Neural crest cell (in vitro differentiated cells): ENCODE measurements at places on chromosomes 7 and 10.

DNA sequence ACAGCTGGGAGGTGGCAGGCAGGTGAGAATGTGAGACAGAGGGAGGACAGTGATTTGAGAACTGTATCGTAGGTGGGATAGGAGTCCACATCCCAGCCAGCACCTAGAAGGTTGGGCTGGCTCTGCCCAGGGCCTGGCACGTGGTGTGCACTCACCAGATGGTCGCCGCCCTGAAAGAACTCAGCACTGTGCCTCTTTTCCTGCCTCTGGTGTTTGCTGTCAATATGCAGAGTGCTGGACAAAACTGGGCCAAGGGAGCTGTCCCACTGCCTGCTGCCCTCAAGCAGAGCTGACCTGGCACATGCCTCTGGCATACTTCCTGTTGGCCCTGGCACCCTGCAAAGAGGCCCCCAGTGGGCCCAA is 36.8 kb downstream of the CHST3 start:
- H3K27me3 ChIP-seq = no peaks in the 10 kb centered on the region
- no peak overlapping the region for H3K4me3 ChIP-seq
- H3K27ac ChIP-seq = peak overlapping the region; percentile 62
- no peaks in the 10 kb centered on the region for H3K36me3 ChIP-seq
- DNase-seq = no peak

DNA sequence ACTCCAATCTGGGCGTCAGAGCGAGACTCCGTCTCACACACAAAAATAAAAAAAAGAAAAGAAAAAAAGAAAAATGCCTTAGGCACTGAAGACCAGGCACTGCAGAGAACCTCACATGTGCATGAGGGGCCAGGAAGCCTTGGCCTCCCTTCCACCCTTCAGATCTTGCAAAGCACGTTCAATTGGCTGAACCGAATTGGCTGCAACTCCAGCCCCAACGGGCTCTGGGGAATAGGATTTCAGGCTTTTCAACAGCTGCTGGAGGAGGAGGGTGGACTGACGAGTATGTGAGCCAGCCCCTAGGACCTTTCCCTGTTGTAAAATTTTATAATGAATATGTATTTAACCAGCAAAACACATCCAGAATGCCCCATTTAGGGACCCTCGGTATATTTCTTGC is 16.7 kb downstream of the TMEM120A start:
- H3K4me1 ChIP-seq = peaks cover 9% of the 10 kb centered on the region
- no peaks in the 10 kb centered on the region for H3K27me3 ChIP-seq
- no peak overlapping the region for H3K27ac ChIP-seq
- DNase-seq = no peak
- H3K36me3 ChIP-seq = peaks cover 12% of the 10 kb centered on the region

DNA sequence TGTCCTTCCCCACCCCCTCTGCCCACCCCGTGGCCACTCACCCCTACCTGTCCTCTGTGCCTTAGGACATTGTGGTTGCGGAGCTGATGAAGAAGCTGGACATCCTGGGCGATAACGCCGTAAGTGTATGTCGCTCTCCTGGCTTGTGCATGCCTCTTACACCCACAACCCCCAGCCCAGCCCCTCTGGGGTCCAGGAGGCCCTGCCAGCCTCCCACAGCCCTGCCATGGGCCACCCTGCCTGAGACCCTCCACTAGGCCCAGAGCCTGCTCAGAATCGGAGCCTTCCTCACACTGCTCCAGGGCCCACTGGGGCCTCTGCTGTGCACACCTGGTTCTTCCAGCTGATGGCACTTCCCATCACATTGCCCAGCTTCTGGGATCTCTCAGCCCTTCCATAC is 36.8 kb upstream of the DPYSL4 start:
- no peaks in the 10 kb centered on the region for H3K27me3 ChIP-seq
- no peak overlapping the region for H3K27ac ChIP-seq
- H3K4me1 ChIP-seq = peaks cover 6% of the 10 kb centered on the region
- no peak for DNase-seq
- no peak overlapping the region for H3K4me3 ChIP-seq

DNA sequence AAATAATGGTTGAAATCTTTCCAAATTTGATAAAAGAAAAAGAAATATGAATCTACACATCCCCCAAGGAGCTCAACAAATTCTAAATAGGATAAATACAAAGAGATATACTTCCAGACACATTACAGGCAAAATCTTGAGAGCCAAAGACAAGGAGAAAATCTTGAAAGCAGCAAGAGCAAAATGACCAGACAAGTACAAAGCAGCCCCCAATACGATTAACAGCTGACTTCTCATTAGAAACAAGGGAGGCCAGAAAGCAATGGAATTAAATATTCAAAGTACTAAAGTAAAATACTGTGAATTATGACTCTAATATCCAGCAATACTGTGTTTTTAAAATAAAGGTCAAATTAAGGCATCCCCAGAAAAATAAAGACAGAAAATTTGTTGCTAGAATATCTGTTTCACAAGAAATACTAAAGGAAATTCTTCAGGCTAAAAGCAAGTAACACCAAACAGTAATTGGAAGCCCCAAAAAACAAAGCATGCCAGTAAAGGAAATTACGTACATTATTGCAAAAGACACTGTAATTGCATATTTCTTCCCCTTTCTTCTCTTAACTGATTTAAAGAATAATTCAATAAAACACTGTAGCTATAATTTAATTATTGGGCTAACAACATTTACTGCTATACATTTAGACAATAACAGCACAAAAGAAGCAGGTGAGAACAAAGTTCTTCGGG is 36.4 kb downstream of the ZNF438 start:
- H3K4me1 ChIP-seq = peaks cover 4% of the 10 kb centered on the region
- H3K27ac ChIP-seq = no peak overlapping the region
- H3K36me3 ChIP-seq = peaks cover 18% of the 10 kb centered on the region
- H3K27me3 ChIP-seq = no peaks in the 10 kb centered on the region

GRCh38 chr7:114598946-114599345 is 184.3 kb downstream of the FOXP2 start:
- H3K36me3 ChIP-seq = no peaks in the 10 kb centered on the region
- no peak overlapping the region for H3K4me3 ChIP-seq
- no peaks in the 10 kb centered on the region for H3K27me3 ChIP-seq
- H3K27ac ChIP-seq = no peak overlapping the region
- no peak for DNase-seq

- peaks cover 47% of the 10 kb centered on the region for H3K4me1 ChIP-seq
- peaks cover 19% of the 10 kb centered on the region for H3K36me3 ChIP-seq
- peak overlapping the region; percentile 96 for H3K27ac ChIP-seq
These were observed 183.0 kb downstream of the ARID5B start for GRCh38 chr10:62084451-62084850.

DNA sequence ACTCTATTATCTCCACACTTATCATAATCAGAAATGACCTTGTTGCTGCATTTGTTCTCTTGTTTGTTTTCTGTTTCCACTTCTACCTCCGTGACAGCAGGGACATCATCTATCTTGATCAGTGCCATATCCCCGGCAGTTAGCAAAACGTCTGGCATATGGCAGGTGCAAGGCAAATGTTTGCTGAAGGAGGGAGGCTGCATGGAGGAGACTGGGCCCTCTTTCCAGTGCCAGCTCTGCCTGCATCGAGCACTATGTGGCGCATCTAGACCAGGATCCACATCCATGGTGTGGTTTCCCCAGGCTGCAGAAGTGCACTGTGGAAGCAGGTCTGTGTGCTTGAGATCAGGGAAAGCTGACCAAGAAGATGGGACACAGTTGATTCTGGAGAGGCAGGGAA is 181.2 kb downstream of the KCNMA1 start:
- H3K36me3 ChIP-seq = no peaks in the 10 kb centered on the region
- no peak for DNase-seq
- H3K4me3 ChIP-seq = no peak overlapping the region
- no peak overlapping the region for H3K27ac ChIP-seq

DNA sequence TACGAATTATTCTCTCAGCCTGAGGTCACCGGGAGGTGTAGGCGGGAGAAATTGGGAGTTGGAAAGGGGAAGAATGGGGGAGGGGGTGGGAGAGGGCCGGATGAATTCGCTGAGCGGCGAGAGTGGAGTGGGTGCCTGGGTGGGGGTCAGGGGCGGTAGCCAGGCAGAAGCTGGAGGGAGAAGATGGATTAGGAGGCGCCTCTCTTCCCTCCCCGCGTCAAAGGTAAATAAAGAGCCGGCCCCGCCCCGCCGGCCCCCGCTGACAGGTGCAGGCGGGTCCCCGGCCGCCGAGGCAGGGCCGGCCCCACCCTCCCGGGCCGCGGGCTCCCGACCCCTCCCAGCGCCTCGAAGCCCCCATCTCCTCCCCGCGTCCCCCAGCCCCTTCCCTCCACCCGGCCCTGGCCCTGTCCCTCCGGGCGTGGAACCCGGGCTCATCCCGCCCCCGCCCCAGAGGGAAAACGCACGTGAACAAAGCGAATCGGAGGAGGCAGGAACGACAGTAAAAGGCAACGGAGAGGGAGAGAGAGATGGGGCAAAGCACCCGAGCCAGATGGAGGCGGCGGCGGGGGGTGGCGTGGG is 872 bp downstream of the FAM131B start:
- peaks cover 19% of the 10 kb centered on the region for H3K4me1 ChIP-seq
- no peak for DNase-seq
- H3K36me3 ChIP-seq = peaks cover 15% of the 10 kb centered on the region
- peak overlapping the region; percentile 85 for H3K4me3 ChIP-seq
- H3K27me3 ChIP-seq = peaks cover 49% of the 10 kb centered on the region
- no peak overlapping the region for H3K27ac ChIP-seq

- H3K27ac ChIP-seq = no peak overlapping the region
- H3K27me3 ChIP-seq = no peaks in the 10 kb centered on the region
- H3K36me3 ChIP-seq = no peaks in the 10 kb centered on the region
- H3K4me3 ChIP-seq = no peak overlapping the region
- peaks cover 4% of the 10 kb centered on the region for H3K4me1 ChIP-seq
These were observed 44.5 kb downstream of the TECTB start for GRCh38 chr10:112327678-112328077.

GRCh38 chr10:51659344-51659743 is 40.1 kb downstream of the CSTF2T start:
- H3K36me3 ChIP-seq = no peaks in the 10 kb centered on the region
- no peak overlapping the region for H3K27ac ChIP-seq
- no peaks in the 10 kb centered on the region for H3K4me1 ChIP-seq

- peaks cover 5% of the 10 kb centered on the region for H3K4me1 ChIP-seq
- H3K27me3 ChIP-seq = no peaks in the 10 kb centered on the region
- no peak for DNase-seq
- H3K4me3 ChIP-seq = no peak overlapping the region
- no peak overlapping the region for H3K27ac ChIP-seq
These were observed 212.3 kb upstream of the FZD1 start for GRCh38 chr7:91051966-91052365.

GRCh38 chr7:38186593-38187314 is 8.7 kb downstream of the STARD3NL start:
- H3K36me3 ChIP-seq = peaks cover 20% of the 10 kb centered on the region
- H3K4me1 ChIP-seq = peaks cover 47% of the 10 kb centered on the region
- H3K27me3 ChIP-seq = no peaks in the 10 kb centered on the region

GRCh38 chr7:135715673-135716072 is 12.3 kb downstream of the SLC13A4 start:
- H3K4me3 ChIP-seq = no peak overlapping the region
- DNase-seq = no peak
- no peak overlapping the region for H3K27ac ChIP-seq
- H3K4me1 ChIP-seq = peaks cover 23% of the 10 kb centered on the region
- H3K27me3 ChIP-seq = no peaks in the 10 kb centered on the region

DNA sequence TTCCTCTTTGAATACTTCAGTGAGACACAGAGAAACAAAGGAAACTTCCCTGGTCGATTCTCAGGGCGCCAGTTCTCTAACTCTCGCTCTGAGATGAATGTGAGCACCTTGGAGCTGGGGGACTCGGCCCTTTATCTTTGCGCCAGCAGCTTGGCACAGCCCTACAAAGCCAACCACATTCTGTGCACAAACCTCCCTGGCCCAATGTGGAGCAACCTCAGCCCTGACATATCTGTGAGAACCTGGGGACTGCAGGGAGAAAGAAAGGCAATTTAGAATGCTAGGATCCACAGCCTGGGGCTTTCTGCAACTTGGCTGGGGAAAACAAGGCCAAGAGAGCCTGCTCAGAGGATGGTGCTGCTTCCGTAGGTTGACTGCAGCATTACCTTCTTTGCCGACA is 63.5 kb upstream of the PRSS58 start:
- peaks cover 19% of the 10 kb centered on the region for H3K4me1 ChIP-seq
- H3K27ac ChIP-seq = peak overlapping the region; percentile 12
- peaks cover 4% of the 10 kb centered on the region for H3K27me3 ChIP-seq
- H3K36me3 ChIP-seq = no peaks in the 10 kb centered on the region
- no peak for DNase-seq

- H3K27ac ChIP-seq = no peak overlapping the region
- peaks cover 4% of the 10 kb centered on the region for H3K4me1 ChIP-seq
- H3K27me3 ChIP-seq = peaks cover 9% of the 10 kb centered on the region
- DNase-seq = no peak
- H3K36me3 ChIP-seq = no peaks in the 10 kb centered on the region
These were observed 230.7 kb downstream of the SNX13 start for GRCh38 chr7:17709599-17709998.

DNA sequence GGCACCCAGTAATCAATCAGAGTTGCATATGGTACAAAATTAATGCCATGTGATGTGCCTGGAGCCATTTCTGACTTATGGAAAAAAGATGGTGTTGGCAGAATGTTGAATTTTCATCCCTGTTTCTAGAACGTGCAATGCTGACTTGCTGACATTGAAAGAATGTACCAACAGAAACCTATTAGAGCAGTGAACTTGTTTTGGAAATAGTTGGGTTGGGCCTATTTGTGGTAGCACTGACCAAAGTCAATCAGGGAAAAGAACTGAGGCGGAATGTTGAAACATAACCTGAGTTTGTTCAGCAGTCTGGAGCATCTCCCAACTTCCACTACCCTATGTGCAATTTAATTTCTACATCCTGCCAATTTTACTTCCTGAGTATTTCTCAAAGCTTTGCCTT is 11.7 kb upstream of the KIAA1217 start:
- no peak overlapping the region for H3K27ac ChIP-seq
- H3K36me3 ChIP-seq = no peaks in the 10 kb centered on the region
- H3K27me3 ChIP-seq = no peaks in the 10 kb centered on the region
- no peak for DNase-seq
- no peak overlapping the region for H3K4me3 ChIP-seq
- H3K4me1 ChIP-seq = peaks cover 9% of the 10 kb centered on the region

- no peak overlapping the region for H3K27ac ChIP-seq
- H3K27me3 ChIP-seq = peaks cover 2% of the 10 kb centered on the region
- DNase-seq = no peak
These were observed 24.3 kb downstream of the RGS10 start for GRCh38 chr10:119518176-119518575.

DNA sequence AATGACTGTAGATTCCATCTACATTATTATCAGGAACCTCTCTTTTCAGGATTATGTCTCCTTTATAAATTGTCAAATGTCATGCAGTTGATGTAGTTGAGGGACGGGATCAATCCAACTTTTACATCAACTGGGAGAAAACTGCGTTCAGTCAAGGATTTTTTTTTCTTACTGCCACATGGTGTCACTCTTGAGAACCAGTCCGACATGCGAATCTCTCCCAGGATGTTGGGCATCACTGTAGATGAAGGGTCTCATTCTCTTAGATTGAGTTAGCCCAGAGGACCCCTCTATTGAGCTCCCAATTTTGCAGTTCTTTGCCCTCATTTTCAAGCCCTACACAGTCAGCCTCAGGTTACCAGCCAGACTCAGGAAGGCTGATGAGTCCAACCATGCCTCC is 120.3 kb upstream of the PTPRZ1 start:
- H3K4me3 ChIP-seq = peak overlapping the region; percentile 54
- H3K4me1 ChIP-seq = peaks cover 42% of the 10 kb centered on the region
- no peak for DNase-seq
- H3K36me3 ChIP-seq = peaks cover 2% of the 10 kb centered on the region
